ENCODE measurements at places on chromosomes 1 and 21. TPM values are rescaled to one million over a fixed set of nuclear protein-coding genes. Genes with fewer than 3 reads are reported as not detected.

Gene SLC2A5
- 0.86 TPM for total RNA-seq

DNA sequence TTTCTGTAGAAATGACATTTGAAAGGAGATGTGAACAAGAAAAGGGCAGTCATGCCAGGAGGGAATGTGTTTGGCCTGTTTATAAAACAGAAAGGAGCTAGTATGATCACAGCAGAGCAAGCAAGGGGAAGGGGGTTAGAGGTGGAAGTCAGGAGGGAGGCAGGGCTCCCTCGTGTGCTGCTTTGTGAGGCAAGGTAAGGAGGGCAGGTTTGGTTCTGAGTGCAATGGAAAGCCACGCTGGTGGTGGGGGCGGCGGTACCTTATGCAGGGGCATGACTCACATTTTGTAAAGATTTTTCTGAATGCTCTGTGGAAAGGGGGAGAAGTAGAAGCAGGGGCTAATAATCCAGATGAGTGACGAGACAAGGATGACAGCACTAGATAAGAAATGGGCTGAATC is 197.5 kb upstream of the C8B start:
- no peak for DNase-seq

DNA sequence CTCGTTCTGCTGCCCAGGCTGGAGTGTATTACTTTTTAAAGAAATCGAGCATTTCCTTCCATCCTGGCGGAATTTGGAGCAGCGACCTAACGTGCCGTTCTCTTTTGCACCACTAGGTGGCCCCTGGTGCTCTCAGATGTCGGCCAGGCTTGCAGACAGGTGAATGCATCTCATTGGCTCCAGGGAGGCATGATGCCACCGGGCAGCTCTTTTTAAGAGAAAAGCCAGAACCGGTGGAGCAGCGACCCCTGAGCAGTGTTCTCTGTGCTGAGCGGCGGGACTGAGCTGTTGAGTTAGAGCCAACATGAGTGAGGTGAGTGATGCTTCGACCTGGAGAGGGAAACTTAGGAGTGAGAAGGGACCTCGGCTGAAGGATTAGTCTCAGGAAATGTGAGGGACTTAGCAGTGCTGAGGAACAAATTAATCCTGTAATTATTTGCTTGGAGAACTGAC is at the start of gene PCP4:
Gene PCP4 (plus strand): TSS at position 241 of the 453 bp plus-strand sequence. CDS start 64 bp downstream, at position 305.
- no peak for DNase-seq

- DNase-seq: no peak
These were observed 68.3 kb downstream of the PTGER3 start for GRCh38 chr1:70979313-70979712.
